ENCODE measurements at places on chromosomes 7 and 10.

DNA sequence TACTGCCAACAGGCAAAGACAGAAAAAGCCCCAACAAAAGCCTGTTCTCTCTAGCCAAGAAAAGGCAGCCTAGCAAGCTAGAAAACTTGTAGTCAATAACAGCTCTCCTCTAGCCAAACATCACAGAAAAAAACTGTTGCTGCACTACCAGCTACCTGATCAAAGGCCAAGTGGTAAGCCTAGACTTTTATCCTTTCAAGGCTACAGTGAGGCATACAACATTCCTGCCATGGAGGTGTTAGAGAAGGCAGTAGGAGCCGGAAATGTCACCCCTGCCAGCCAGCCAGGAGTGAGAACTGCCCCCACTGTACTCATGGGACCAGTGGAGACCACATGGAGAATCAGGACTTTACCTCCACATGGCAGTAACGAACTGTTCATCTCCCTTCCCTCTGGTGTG is 31.2 kb downstream of the CCDC126 start:
- no peak for DNase-seq

GRCh38 chr10:123614888-123615287 is 51.3 kb upstream of the GPR26 start:
- DNase-seq: no peak

GRCh38 chr7:138852469-138852868 is 54.5 kb upstream of the ATP6V0A4 start:
- DNase-seq: no peak

DNA sequence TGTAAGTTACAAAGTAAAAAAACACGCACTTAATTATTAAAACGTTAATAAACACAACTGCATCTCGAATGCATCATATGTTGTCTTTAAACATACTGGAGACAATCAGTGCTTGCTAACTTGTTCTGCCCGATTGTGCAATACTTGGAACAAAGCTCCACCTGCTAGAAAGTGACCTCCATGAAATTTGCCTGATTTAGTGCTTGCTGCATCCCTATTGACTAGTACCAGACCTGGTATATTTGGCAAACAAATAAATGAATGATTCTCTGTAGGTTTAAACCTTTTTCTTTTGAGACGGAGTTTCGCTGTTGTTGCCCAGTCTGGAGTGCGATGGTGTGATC is 6.2 kb downstream of the BZW2 start:
- no peak for DNase-seq

GRCh38 chr7:158404031-158404761 is 183.4 kb downstream of the PTPRN2 start:
- no peak for DNase-seq

- no peak for DNase-seq
Measured at GRCh38 chr7:121398246-121398645, 2.1 kb upstream of the FAM3C start.

DNA sequence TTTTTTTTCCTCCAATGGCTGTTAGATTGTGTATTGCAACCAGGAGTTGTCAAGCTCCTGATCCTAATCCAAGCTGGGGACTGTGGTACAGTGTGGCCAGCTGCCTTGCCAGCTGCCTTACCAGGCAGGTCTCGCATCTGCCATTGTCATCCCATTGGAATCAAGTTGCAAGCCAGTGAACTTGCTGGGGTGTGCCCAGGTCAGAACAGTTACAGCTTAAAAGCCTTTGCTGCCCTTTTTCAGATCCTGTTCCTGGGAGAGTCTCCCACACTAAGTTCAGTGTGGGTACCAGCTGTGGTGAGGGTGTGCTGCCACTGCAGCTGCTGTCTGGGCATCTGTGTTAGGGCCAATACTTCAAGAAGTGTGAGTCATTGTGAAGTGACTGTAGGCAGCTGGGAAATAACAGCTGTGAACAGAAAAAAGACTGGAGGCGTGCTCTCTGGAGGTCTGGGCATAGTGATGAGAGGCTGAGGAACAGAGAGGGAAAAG is 72.8 kb downstream of the CCNY start:
- DNase-seq: no peak

DNA sequence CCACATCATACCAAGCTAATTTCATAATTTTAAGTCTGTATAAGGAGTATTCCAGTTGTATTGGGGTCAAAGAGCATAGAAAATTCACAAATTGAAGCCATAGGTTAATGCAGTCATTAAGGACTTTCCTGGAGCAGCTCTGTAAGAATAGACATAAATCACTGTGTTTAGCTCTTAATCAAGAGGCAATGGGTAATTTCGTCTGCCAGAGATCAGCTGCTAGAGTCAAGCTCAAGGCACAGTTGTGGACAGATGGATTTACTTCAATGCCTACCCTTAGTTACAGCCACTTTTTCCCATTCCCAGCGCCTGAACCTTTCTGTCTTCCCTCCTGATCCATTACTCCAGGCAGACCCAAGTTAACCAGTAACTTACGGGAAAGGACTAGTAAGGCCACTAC is 40.6 kb upstream of the AGBL3 start:
- no peak for DNase-seq

GRCh38 chr10:58517491-58518355 is 5.1 kb downstream of the BICC1 start:
- DNase-seq: no peak

GRCh38 chr10:131556897-131557495 is 245.5 kb upstream of the TCERG1L start:
- no peak for DNase-seq

- no peak for DNase-seq
Measured at GRCh38 chr7:46133072-46133471, 212.0 kb upstream of the IGFBP3 start.

- DNase-seq: no peak
Measured at GRCh38 chr7:93736668-93737369, 153.7 kb downstream of the TFPI2 start.

GRCh38 chr7:95295397-95295796 is 28.9 kb downstream of the PON1 start:
- DNase-seq: no peak

DNA sequence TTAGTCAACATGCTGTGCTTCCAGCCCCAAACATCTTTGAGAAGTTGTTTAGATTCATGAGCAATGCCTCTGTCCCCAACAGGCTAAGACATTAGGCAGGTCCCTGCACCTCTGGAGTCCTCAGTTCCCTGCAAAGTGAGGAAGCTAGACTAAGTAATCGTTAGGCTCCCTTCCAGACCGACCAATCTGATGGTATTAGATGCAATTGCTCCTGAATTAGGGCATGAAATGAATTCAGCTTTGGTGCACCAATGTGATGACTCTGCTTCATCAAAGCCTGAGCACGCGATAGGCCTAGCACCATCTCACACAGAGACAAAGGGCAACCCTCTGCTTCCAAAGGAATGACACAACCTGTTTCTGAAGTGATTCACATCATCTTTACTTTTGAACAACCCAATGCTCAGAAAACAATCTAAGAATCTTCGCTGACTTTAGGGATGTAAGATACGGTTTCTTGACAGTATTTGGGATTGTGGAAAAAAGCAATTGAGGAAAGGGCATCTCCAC is 723 bp upstream of the TES start:
- no peak for DNase-seq

DNA sequence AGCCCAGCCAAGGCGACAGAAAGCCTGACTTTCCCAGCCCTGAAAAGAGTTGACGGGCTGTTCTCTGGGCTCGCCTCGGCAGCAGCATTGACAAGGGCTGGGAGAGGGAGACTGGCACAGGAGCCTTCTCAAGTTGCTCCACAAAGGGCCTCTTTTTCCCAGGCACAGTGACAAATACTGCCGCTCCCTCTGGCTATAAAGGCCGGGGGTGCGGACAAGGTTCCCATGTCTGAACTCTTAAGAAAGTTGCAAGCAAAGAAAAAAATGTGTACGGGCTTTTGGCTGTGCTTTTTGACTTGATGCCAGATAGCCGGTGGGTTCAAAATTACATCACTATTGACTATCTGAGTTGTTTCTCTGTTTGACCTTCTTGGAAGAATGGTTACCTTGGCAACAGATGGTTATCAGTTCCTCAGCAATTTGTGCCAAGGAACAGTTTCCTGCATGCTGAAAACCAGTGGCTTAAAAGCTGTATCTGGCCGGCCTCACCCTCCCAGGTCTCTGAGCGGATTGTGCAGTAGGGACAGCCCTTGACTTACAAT is 115.9 kb upstream of the EEPD1 start:
- DNase-seq: no peak

- DNase-seq: no peak
Measured at GRCh38 chr7:80135309-80136104, 876 bp downstream of the GNAI1 start.

- no peak for DNase-seq
Measured at GRCh38 chr10:90947030-90947960, 26.4 kb upstream of the ANKRD1 start.

DNA sequence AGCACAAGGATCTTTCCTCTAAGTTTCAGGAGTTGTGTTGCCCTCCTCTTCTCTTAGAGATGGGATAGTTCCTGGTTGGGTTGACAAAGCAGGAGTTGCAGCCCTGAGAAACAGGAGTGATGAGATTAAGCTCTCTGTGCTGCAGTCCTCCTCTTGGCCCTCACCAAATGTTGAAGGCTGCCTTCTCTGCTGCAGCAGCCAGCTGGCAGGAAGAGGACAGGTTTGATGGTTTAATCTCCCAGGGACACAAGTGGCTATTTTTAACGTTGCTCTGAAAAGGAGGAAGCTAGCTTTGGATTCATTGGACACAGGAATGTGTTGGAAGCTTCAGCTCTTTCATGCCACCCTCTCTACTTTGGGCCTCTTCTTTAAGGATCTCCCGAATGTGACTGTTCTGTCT is 9.4 kb downstream of the STRIP2 start:
- DNase-seq: no peak

- no peak for DNase-seq
Measured at GRCh38 chr7:85890244-85890811, 703.5 kb upstream of the SEMA3D start.

- DNase-seq: no peak
Measured at GRCh38 chr7:142712617-142712957, 36.7 kb upstream of the PRSS1 start.

- DNase-seq: no peak
Measured at GRCh38 chr10:88097536-88097935, 234.1 kb downstream of the PTEN start.

DNA sequence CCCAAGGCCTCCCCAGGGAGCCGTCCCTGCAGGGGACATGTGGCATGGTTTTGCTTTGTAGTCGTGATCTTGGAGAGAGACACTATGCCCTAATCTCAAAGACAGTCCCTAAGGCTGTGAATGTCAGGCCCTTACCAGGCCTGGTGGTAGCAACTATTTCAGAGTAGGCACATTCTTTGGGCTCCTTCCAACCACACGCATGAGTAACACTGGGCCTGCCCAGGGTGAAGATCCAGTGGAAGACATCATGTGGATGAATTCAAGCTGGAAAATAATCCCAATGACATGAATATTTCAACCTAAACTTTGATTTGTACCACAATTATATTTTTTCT is 39.5 kb upstream of the INSIG1 start:
- DNase-seq: no peak

DNA sequence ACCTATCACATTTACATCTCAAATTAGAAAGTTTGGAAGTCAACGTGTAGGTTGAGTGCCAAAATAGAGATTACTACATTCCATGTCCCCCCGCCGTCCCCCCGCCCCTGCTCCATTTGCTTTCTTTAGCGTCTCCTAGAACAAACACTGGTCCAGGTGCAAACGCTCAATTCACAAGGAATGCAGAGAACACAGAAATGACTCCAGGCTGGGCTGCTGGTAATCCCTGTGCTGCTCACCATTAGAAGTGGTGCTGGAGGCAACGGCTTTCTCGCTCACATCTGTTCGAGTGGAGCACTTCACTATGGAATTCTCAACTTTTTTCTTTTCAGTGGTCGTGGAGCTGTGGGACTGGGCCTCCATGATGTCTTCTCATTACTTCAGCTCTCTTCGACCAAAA is 14.1 kb downstream of the GLI3 start:
- DNase-seq: no peak

- DNase-seq: no peak
Measured at GRCh38 chr7:151115836-151116418, 29.7 kb downstream of the AGAP3 start.

DNA sequence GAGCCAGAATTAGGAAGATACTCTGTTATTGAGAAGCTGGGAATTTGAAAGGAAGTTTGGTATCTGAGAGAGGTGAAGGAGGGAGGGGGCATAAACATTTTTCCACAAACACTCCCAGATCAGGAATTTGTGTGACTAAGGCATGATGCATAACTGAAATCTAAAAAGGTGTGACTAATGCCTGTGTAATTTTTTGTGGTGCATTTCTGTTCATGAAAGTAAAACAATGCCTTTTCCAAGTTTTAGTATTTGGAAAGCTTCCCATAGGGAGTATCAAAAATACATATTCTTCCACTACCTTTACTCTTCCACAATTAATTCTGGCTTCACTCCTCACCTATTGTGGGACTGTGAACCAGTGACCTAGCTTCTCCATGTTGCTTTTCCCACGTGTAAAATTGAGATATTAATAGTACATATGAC is 56.4 kb upstream of the CAV2 start:
- no peak for DNase-seq

DNA sequence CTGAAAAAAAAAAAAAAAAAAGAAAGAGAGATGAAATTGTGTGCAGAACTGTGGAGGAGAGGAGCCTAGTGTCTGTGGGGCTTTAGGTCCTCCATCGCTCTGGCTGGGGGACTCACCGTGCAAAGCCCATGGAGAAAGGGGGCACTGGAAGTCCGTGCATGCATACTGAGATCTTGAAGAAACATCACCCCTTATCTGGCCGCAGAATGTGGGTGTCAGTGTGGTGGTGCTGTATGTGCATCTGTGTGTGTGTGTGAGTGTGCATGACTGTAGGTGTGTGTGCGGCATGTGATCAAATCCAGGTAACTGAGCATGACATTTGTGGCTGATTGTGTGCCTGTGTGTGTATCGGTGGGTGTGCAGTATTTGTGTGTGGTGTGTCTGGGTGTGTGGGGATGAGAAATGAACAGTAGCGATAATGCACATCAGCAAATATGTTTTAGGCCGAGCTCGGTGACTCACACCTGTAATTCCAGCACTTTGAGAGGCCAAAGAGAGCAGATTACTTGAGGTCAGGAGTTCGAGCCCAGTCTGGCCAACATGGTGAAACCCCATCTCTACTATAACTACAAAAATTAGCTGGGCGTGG is 8.8 kb upstream of the CLDN3 start:
- DNase-seq: no peak

GRCh38 chr10:114519756-114520293 is 115.5 kb upstream of the AFAP1L2 start:
- no peak for DNase-seq

- DNase-seq: no peak
Measured at GRCh38 chr10:23780331-23780730, 341.5 kb downstream of the OTUD1 start.

- no peak for DNase-seq
Measured at GRCh38 chr7:75869776-75870379, 9.0 kb upstream of the RHBDD2 start.

DNA sequence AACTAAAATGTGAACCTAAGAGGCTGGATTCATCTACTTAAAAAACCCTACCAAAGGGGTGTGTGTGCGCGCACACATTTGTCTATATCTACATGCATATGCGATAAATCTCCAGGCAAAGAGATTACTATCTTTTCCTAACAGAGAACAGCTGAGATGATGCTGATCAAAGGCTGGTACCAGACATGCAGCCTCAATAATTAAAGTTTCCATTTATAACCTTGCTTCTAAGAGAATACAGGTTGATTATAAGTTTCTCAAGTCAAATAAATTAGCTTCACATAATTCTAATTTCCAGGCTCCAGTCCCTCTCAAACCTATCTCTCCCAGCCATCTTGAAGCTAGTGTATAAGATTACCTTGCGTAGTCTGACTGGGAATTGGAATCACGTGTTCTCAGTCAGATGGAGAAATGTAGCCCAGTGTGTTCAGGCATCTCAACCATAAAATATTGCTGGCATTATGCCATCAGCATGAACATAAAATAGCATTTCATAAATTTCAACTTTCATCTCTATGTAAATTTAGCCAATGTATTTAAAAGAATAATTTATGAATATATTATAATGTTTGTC is 1062.0 kb downstream of the XPNPEP1 start:
- no peak for DNase-seq

Measured in stimulated activated effector memory CD8-positive, alpha-beta T cell treated with anti-CD3 and anti-CD28 coated beads, Interleukin-12 subunit alpha, Interleukin-12 subunit beta, amount 100 ng/mL, for 72 hours (primary cell).